ENCODE measurements at places on chromosomes 3 and 15. TPM values are rescaled to one million over a fixed set of nuclear protein-coding genes. Genes with fewer than 3 reads are reported as not detected.

The EEFSEC gene
- 11.8 TPM for total RNA-seq

The SENP2 gene
- total RNA-seq, result 41.1 TPM

The RYK gene
- 13.8 TPM for total RNA-seq

The CCDC39 gene
- total RNA-seq, result not detected

The AADACL2 gene
- total RNA-seq, result not detected

The RIOX2 gene
- 22.2 TPM for total RNA-seq

The IQGAP1 gene
- total RNA-seq, result 63.9 TPM

The CAPN3 gene
- not detected for total RNA-seq

The SPINK8 gene
- total RNA-seq, result not detected

- DNase-seq, result no peak
Observed at GRCh38 chr3:176950743-176951142, 246.5 kb downstream of the TBL1XR1 start.

GRCh38 chr15:53457479-53457878 is 302.0 kb downstream of the WDR72 start:
- DNase-seq, result no peak

DNA sequence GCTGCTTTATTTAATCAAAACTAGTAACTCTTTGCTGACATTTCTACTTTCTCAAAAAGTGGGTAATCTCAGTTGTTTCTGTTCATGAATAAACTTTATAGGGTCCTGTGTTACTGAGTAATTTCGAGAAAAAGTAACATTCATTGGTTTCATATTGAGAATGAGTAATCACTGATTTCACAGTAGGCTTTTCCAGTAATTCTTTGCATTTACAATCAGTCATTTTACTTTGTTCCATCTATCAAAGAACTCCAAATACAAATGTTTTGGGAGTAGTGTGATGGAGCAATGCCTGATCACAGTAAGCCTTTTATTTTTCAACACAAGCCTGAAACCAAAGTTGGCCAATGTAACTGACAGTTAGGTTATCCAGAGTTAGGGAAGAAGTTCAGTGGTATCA is 353.6 kb downstream of the ULK4 start:
- no peak for DNase-seq

DNA sequence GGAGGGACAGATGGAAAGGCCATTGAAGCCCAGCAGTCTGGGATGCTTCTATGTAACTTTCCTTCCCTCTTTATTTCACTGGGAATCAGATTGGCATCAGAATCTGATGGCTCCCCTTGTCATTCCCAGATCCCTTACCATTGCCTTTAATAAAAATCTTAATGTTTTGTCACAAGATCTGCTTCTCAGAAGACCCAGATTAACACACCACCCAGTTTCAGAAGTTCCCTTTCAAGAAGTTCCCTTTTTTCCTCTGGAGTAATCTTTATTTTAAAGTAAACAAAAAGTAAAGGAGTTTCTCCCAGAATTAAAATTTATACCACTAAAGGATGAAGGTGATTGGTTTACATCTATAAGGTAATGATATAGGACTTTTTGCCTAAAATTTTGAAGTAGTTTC is 76.4 kb downstream of the UBR1 start:
- DNase-seq, result no peak

DNA sequence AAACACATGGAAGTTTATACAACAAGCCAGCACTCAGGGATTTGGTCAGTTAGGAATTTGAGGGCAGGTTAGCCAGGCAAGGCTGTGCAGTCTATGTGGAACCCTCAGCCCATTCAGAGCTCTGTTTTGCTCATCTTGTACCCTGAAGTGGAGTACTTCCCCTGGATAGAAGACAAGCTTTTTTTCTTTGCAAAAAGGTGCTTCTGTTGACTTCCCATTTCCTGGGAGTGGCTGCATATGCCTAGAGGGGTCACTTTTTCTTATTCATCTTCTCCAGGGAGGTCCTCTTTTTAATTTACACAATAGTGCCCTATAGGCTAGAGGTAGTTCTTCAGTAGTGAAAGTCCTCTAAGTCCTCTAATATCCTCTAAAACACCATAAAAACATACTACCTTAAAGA is 225.0 kb upstream of the P2RY1 start:
- no peak for DNase-seq

DNA sequence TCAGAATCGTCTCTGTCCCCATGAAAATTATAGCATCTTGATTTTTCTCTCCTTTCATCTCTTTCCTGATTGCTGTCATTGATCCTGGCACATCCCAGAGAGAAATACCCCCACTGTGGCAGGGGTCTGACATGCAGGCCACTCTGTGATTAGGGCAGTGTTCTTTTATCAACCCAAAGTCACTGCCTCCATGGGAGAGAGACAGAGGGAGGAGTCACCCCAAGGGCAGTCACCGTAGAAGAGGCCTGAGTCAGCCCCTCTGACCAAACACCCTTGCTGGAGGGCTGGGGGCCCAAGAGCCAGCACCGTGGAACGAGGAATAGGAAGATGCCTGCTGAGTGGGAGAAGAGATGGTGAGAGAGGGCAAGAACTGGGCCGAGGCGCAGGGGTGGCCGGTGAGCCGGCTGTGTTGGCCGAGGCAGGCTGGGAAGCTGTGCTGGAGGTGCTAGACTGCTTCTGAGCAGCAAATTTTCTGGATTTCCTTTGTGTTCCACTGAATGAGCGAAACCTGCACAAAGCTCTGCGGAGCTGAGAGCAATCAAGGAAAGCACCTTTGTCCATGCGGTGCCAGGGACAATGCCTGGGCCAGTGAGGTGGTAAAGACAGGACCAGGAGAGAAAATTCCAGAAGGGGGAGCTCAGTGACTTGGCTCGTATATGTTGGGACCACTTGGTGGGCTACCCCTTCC is 103.8 kb downstream of the ADCY5 start:
- no peak for DNase-seq

- no peak for DNase-seq
Observed at GRCh38 chr3:42975456-42975855, 3.7 kb upstream of the GASK1A start.

- no peak for DNase-seq
Observed at GRCh38 chr3:127413318-127413673, 125.5 kb upstream of the PRR20G start.

GRCh38 chr3:50297384-50297775 is 1.8 kb downstream of the HYAL3 start:
- no peak for DNase-seq

DNA sequence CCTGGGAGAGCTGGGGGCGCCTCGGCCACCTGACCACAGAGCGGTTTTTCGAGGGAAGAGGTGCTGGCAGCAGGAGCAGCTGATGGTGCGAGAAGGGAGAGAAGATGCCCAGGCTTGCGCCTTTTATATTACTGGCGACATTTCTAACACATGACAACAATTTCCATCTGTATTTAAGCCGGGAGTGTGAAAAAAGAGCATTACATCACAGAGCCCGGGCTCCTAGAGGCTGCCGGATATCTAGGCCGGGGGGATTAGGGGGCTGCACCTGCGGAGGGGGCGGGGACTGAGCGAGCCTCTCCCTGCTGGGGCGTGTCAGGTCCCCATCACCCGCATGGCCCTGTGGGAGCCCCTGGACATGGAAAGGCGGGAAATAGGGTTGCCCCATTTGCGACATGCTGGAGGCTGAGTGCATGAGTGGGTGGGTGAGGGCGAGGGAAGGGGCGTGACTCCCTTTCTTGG is 440.7 kb downstream of the MAGI1 start:
- peak; percentile 36 for DNase-seq

- DNase-seq, result no peak
Observed at GRCh38 chr15:99502182-99502581, 63.6 kb upstream of the MEF2A start.

GRCh38 chr15:66261056-66261455 is 7.5 kb upstream of the MEGF11 start:
- DNase-seq, result no peak

DNA sequence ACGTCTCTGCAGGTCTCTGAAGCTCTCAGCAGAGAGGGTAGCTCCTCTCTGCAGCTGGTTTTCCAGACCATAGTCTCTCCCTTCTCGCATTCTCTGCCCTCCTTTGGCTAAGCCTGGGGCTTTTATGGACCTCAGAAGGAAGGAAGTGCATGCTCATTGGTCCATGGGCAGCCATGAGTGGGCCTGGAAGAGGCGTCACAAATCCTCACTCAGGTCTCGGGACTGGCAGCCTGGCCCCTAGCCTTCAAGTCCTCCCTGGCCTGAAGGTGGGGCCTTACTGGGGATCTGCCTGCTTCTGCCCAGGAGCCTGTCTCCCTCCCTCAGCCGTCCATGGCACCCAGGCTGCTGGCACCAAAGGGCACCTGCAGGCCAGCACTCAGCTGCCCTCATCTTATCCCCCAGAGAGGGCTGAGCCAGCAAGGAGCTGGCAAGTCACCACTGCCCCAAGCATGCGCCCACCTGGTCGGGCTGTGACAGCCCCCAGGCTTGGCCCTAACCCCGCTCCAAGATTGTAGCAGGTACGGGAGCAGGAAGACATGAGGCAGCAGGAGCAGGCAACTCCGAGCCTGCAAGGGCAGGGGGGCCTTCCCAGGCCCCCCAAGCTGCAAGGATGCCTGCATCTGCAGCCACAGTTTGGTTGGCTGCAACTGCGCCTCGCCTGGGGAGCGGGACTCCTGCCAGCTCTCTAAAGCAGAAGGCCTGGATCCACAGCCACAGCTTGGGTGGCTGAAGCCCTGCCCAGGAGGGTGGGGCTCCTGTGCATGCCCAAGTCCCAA is 37.4 kb downstream of the GHSR start:
- no peak for DNase-seq

DNA sequence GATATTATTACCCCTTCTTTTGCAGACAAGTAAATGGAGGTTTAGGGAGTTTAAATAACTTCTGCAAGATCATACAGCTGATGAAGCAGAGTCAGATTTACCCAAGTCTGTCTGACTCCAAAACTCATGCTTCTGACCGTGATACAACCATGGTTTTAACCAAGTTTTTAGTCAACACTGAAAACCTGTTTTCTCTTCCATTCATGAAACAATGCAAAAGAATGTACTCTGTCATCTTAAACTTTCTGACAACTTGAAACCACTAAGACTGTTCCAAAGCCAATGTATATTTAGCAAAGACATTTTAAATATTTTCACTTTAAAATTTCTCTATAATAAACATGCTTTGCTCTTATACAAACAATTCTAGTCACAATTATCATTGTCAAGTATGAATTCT is 77.0 kb upstream of the RBMS3 start:
- no peak for DNase-seq

DNA sequence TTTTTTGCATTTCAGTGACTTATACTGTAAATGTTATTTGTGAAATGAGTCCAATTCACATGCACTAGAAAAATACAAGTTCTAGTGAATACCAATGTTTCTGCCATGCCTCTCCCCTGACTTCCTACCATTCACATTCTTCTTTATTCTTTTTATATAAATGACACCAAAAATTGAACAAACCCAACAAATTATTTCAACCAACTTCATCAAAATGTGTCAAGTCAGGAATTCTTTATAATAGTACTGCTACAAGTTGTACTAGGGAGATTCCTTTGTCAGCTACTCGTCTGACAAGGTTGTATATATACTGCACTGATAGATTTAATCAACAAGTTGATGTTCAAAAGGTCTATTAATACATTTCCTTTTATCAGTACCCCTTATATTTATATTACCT is 3.0 kb downstream of the TBL1XR1 start:
- DNase-seq, result no peak

DNA sequence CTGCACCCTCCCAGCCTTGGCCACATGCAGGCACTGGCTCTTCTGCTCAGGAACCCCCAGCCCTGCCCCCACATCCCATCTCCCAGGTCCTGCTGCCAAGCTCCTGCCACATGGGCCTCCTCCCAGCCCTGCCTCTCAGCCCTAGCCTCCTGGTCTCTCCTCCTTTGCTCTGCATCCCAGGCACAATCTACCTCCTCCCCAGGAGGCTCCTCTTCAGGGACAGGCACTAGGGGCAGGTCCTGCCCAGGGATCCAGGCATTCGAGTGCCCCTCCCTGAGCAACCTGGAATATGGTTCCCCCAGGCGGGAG is 12.4 kb downstream of the DNAJB8 start:
- DNase-seq, result no peak

GRCh38 chr15:40190591-40190990 is 29.7 kb downstream of the BUB1B start:
- DNase-seq, result no peak

DNA sequence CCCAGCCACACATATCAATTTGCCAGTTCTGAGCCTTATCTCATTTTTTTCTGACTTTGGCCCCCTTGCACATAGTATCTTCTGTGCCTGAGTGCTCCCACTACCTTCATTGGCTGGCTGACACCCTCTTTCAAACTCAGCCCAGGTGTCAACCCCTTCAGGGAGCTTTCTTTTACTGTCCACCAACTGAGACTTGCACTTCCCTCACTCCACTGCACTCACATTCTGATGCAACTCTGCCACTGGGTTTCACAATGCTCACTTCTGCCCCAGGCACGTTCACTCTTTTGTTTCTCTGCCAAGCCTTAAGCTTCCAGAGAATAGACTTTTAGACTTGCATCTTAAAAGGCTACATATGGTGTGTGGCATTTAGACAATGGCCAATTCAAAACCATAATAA is 101.5 kb upstream of the CBLB start:
- no peak for DNase-seq

GRCh38 chr3:45487508-45487907 is 99.1 kb downstream of the LARS2 start:
- DNase-seq, result no peak

DNA sequence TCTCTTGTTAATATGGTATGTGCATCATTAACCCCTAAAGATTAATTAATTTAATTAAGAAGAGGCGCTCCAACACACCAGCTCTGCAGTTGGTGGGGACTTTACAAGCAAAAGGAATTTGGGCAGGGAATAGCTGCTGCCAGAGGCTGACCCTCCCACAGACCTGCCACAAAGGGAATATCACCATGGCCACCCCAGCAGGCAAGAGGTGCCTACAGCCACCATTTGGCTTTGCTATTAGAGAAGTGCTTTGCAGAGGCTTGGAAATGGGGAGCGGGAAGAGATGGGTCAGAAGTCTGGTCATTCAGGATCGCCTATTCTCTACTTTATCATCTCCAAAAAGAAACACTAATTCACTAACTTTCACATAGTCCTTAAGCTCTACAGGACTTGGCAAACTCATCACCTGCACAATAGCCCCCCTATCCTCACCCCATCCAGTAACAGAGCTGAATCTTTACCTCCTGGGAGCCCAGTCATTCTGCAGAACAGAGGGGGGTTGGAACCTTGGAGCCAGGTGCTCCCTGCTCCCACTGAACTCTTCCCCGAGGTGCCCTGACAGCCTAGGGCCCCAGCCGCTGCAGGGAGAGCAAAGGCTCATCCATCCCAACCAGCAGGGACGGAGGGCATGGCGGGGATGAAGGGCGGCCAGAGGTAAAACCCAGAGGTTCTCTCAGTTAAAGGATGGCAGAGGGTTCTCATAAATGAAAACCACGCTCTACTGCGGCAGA is 29.7 kb downstream of the LRIG1 start:
- no peak for DNase-seq

DNA sequence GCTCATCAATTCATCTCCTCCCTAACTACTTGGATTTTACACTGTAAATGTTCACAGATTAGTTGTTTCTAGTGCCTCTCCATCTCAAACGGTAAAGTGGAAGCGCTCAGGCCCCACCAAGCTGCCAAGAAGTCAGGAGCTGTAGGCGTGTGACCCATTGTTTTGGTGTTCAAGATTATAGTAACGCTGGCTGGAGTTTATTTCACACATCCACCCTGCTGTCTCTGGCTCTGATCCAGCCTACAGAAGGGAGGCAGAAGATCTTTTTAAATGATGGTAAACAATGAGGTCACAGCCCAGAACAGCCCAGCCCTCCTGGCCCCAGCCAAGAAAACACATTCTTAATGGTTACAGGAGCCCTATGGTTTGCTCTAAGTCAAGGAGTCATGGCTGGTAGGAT is 25.7 kb upstream of the GALNT15 start:
- DNase-seq, result no peak
